Right renal pelvis (tissue), 4 donors: ENCODE measurements at places on chromosomes 4 and X.

DNA sequence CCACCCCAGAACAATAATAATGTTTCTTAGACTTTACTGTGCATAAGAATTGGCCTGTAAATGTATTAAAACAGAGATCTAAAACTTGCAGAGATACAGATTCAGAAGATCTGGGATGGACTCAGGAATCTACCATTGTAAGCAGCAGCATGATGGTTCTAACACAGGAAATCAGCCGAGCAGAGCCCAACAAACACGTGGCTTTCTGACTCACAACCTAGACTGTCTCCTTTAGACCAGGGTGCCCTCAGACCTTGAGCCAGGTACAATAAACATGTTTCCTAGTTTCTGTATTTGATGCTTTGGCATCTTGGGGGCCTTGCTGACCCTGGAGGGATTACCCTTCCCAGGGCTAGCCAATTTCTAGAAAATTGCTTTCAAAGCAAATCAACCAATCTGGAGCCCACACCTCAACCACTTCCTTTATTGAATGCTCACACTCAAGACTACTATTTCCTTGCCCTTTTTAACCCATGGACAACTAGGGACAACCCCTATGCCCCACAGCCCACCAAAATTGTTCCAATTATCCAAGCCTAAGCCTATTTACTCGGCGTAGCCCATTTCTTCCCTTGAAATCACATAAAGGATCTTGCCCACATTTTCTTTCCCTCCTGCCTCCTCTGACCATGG lies 80.5 kb downstream of the TBC1D9 start:
- DNase-seq: no peak

DNA sequence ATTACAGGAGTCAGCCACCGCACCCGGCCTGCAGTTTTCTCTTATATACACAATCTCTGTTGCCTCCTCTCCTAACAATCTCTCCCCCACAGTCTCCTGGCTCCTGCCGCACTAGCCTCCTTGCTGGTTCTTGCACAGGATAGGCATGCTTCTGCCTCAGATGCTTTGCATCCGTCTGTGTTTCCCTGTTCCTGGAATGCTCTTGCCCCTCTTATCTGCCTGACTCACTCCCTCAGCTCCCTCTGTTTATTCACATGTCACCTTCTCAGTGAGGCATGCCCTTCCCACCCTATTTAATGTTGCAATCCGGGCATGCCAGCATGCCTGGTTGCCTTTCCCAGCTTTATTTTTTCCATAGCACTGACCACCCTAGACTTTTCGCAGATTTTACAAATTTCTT lies 161.9 kb downstream of the PHF8 start:
- peak; percentile 17 for DNase-seq

DNA sequence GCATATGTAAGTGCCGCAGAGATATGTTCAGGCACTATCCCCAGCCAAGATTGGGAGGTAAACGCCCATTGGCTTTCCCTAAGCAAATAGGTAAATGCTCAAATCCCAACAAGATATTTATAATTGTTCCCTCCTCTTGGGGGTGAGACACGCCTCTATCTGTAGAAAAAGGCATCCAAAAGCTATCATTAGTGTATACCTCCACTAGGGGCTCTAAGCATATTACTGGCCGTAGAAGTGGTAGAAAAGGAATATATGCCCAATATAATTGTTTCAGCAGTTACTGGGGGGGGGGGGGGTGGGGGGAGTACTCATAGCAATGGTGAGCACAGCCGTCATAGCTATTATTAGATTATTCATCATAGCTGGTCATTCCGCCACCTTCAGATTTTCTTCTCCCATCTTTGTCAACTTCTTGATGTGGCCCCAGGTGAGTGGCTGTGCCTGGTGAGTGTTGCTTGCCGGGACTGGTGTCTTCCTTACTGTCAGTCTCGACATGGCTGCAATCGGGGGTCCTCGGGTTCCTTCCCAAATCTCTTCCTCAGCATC lies 53.3 kb upstream of the WDR1 start:
- no peak for DNase-seq

- no peak for DNase-seq
Measured at GRCh38 chrX:68919707-68920106, 90.9 kb downstream of the EFNB1 start.

- no peak for DNase-seq
Measured at GRCh38 chr4:77155631-77156452, 1.2 kb upstream of the CCNG2 start.

DNA sequence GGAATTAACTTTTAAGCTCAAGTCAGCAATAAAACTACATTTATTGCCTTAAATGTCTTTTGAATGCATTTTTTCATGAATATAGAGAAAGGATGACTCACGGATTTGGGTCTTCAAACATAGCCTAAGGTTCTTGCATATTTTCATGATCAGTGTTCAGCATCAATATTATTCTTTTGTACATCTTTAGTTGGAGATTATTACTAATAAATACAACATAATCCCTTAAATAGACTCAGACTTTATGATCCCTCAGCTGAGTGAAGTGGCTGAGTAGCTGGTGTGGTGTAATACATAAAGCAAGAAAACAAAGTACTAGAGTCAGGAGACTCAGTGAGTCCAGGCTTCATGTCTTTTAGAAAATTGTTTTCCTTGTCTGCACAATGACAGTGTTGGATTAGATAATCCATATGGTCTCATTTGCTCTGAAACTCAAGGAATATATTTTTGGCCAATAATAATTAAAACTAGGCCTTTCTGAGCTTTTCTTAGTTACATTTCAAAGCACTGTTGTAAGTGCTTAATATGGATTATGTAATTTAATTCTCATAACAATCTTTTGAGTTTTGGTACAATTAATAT lies 78.3 kb upstream of the UNC5C start:
- no peak for DNase-seq

DNA sequence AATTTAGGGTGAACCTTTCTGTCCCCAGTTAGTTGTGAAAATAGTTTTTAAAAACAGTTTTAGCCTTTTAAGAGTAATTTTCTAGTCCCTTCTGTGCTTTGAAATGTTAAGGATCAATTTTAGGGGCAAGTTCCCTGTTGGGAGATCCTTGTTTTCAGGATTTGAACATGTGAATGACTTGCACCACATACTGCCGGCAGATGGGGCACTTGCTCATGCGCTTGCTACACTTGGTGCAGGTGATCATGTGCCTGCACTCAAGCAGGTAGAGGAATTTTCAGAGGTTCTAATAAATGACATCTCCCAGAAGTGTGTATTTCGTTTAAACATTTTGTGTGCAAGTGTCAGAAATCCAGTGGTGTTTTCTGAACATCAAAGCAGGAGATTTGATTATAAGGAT lies 195.9 kb downstream of the CHM start:
- no peak for DNase-seq

- no peak for DNase-seq
Measured at GRCh38 chrX:132576939-132577338, 88.1 kb upstream of the MBNL3 start.

GRCh38 chrX:19040373-19040772 lies 56.5 kb upstream of the PHKA2 start:
- no peak for DNase-seq

DNA sequence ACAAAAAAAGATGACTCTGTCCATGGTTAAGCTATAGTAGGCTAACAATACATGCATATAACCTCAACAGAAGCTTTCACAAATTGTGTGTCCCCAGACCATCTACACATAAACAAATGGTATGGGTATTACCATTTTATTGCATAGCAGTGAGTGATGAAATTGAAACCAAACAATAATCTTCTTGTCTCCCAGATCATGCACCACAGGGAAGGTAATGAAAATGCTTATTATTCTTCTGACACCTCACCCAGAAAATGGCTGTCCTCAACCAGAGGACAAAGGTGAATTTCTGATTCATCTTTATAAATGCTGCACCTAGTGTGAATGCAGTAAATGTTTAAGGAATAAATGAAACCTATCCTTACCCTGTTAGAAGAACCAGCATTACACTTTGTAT lies 8.0 kb downstream of the PRSS12 start:
- no peak for DNase-seq

DNA sequence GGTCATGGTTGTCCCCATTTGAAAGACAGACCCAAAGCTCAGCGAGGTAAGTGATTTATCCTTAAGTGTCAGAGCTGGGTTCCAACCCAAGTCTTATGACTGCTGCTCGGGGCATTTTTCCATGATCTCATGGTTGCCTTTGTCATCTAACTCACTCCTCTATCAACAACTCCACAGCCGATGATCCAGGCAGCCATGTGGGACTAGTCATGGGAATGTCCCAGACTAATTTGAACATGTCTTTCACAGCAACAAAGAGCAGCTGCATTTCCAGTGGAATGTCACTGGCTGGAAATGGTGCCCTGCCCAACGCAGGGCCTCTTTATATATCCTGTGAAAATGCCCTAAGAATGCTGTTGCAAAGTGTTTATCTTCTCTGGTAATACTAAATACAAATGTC lies 284.8 kb upstream of the PPARGC1A start:
- DNase-seq: no peak

- DNase-seq: no peak
Measured at GRCh38 chr4:5374592-5374991, 323.3 kb downstream of the STK32B start.

DNA sequence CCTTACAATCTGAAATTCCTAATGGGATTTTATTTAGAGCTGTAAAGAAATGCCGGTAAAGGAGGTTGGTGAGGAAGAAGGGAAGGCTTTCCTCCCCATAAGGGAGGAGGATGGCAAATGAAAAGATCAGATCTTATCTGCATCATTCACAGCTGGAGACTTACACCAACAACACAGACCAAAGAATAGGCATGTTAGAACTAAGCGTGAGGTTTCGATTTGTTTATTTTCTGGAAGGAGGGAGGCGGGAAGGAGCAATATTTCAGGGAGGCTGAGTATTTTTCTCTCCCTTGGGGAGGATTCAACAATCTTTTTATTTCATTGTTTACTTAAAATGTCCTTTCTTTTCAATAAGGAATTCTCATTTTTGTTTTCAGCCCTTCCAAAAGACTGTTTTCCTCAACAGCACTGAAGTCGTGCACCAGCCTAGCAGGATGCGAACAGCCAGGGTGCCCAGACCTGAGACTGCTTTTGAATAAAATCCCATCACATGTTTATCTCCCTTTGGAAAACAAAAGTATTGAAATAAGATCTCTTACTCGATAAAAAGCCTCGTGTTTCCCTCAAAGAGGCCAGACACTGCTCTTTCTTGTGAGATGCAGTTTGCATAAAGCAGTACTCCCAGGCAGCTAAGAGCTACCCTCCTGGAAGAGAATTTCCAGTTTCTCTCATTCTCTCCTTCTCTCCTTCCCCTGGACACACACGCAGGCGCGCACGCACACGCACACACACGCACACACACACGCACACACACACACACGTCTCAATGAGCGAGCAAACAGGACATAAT lies 236.1 kb downstream of the MGST2 start:
- no peak for DNase-seq

GRCh38 chr4:16483540-16483939 lies 257.3 kb upstream of the TAPT1 start:
- DNase-seq: no peak

GRCh38 chrX:146241902-146242301 lies 424.3 kb downstream of the SLITRK2 start:
- no peak for DNase-seq

DNA sequence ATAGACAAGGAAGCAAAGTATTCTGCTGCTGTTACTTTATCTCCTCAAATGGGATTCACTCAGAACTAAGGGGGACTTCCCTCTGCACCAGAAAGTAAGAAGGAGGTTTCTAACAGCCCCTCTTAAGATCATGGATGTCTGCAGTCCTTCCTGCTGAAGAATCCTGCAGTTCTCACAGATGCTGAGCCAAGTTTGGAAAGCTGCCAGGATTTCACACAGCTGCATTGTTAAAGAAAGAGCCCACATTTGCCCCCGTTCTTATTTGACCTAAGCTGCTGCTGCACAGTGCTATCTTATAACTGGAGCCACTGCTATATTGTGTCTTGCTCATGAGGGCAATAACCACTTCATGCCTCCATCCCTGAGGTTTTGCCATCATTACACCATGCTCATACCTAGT lies 81.1 kb downstream of the FAAH2 start:
- no peak for DNase-seq

DNA sequence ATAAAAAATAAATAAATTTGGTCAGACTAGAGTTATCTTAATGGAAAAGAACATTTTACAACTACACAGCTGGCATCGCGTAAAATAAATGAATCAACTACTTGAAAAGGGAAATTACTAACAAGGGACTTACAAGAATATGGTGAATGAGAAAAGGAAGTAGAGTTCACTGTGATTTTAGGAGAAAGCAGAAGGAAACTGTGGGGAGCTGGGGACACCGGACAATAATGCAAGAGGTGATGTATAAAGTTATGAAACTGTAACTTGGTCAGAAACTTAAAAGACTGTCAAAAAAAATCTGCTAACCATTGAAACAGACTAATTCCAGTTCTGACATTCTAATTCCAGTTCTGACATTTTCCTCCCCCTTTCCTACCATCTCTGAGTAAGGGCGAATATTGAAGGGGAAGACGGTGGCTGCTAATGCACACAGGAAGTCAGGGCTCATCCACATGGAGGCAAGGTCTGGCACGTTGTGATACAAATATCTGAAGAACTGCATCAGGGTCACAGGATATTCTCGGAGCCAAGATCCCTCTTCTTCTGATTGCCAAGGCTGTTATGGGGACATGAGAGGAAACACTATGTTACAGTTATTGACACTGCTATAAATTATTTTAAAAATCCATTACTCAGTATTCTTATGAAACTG lies 170.5 kb downstream of the CDS1 start:
- no peak for DNase-seq

- no peak for DNase-seq
Measured at GRCh38 chrX:22634751-22635150, 362.0 kb downstream of the CBLL2 start.

- no peak for DNase-seq
Measured at GRCh38 chr4:118823471-118823870, 12.5 kb downstream of the SEC24D start.

- peak; percentile 22 for DNase-seq
Measured at GRCh38 chr4:79042079-79042674, 102.9 kb upstream of the PAQR3 start.

DNA sequence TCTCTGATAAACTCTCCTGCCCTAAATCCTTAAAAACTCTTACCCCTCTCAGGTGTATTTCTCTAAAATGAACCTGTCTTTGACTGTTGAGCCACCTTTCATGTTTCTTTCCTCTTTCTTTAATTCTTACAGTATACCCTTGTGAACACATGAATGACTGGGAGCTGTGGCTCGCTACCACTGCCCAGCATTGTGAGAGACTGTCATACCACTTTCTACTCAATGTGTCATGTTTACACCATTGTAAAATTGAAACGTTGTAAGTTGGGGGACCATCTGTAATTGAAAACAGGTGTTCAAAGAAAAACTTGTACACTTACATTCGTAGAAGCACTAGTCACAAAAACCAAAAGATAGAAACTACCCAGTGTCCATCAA lies 66.9 kb downstream of the ZNF182 start:
- no peak for DNase-seq

- no peak for DNase-seq
Measured at GRCh38 chrX:28910487-28910886, 323.2 kb downstream of the IL1RAPL1 start.

DNA sequence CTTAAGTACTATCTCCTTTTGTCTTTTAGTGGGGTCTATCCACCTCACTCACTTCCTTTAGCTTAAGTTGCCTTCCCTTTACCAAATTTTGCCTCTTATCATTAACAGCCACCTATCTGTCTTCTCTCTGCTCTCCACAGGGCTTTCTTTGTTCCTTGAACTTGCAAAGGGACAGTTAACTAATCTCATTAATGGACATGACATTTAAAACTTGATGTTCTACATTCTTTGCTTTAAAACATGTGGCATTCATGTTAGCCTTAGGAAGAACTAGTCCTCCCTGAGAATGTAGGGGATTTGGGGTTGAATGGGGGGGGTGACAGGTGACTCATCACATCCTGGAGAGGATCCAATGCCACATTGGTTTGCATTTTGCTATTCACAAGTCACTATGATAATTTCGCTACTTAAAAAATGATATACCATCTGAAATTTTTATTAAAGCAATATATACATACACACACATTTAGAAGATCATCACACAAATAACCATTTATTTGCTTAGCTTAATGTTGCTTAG lies 41.0 kb upstream of the DMD start:
- DNase-seq: no peak
